Thoracic aorta (tissue), 2 donors: ENCODE measurements at places on chromosomes 16 and 17. TPM values are rescaled to one million over a fixed set of nuclear protein-coding genes. Genes with fewer than 3 reads are reported as not detected.
A peak's percentile ranks its signal among the peaks of the same experiment; 100 is the strongest.

DNA sequence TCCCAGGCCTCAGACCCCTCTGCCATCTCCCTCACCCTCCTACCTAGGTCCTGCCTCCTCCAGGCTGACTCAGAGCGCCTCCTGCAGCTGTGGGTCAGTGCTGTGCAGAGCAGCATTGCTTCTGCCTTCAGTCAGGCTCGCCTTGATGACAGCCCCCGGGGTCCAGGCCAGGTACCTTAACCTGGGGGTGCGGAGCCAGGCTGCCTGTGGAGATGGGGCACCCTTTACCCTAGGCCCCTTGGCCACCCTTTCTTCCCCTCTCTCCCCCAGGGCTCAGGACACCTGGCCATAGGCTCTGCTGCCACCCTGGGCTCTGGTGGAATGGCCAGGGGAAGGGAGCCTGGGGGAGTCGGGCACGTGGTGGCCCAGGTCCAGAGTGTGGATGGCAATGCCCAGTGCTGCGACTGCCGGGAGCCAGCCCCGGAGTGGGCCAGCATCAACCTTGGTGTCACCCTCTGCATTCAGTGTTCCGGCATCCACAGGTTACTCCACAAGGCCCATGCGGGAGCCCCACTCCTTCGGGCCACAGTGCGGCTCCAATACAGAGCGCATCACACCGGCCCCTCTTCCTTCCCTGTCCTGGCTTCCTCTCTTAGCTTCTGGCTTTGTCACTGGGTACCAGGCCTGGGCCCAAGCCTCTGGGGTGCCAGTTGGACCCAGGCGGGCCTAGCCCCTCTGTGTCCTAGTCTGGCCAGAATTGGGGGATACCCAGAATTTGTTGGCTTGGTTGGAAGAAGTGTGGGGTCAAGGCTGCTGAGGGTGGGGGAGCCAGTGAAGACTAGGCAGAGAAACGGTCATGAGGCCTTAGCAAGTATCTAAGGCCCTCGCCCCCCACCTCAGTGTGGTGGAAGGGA lies 5.0 kb upstream of the KCTD11 start:
- no peaks in the 10 kb centered on the region for H3K36me3 ChIP-seq
- no peak for DNase-seq
- no peak overlapping the region for H3K4me3 ChIP-seq
- H3K27ac ChIP-seq = no peak overlapping the region
- H3K27me3 ChIP-seq = no peaks in the 10 kb centered on the region

Gene ADAMTS18
- total RNA-seq = 0.14 TPM

DNA sequence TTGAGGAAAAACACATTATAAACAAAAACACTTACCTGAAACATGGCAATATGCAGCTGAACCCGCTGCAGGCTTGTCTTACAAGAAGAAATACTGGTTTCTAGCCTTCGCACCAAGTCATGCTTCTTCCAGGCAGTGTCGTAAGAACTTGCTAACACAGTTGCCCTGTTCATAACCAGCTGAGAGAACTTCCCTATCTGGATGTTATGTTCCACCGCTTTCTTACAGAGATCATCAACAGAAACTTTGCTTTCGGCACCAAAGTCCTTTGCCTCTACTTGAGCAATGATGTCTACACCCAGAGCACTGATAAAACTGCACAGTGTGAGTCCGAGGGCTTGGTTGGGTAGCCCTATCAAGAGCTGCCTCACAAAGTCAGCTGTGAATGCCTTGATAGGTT lies 27.9 kb upstream of the ARL6IP1 start:
- no peak for DNase-seq
- H3K27me3 ChIP-seq = no peaks in the 10 kb centered on the region
- H3K4me3 ChIP-seq = no peak overlapping the region

GRCh38 chr16:2155977-2156848 lies 631 bp downstream of the TRAF7 start:
- H3K36me3 ChIP-seq = no peaks in the 10 kb centered on the region
- DNase-seq = no peak
- peak overlapping the region; percentile 53 for H3K27ac ChIP-seq
- H3K4me3 ChIP-seq = peak overlapping the region; percentile 72
- no peaks in the 10 kb centered on the region for H3K27me3 ChIP-seq

Gene CDRT15
- total RNA-seq = not detected

- H3K4me1 ChIP-seq = peaks cover 84% of the 10 kb centered on the region
- no peaks in the 10 kb centered on the region for H3K27me3 ChIP-seq
- H3K4me3 ChIP-seq = peak overlapping the region; percentile 8
- peaks cover 5% of the 10 kb centered on the region for H3K36me3 ChIP-seq
- no peak for DNase-seq
Measured at GRCh38 chr16:9096416-9096952, 5.0 kb downstream of the HAPSTR1 start.

Gene AIPL1
- not detected for total RNA-seq

- no peak overlapping the region for H3K27ac ChIP-seq
- H3K4me3 ChIP-seq = no peak overlapping the region
- no peaks in the 10 kb centered on the region for H3K4me1 ChIP-seq
- DNase-seq = no peak
- H3K27me3 ChIP-seq = no peaks in the 10 kb centered on the region
Measured at GRCh38 chr17:71180801-71181385, 939.9 kb upstream of the SOX9 start.

DNA sequence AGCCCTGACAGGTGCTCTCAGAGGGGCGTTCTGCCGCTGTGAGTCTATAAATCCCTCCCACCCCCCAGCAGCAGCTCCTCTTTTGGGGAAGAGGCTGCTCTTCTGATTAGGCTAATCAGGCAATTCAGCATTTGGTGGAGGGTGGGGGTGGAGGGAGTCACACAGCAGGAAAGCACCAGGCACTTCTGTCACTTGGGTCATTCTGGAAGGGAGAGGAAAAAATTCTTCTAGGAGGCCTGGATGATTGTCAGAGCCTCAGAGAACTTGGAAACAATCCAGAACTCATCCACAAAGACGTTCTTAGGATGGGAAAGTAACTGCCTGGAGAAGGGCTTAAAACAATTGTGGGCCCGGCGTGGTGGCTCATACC lies 7.3 kb upstream of the SSTR2 start:
- H3K4me1 ChIP-seq = no peaks in the 10 kb centered on the region
- H3K27ac ChIP-seq = no peak overlapping the region
- no peaks in the 10 kb centered on the region for H3K36me3 ChIP-seq
- no peak for DNase-seq

DNA sequence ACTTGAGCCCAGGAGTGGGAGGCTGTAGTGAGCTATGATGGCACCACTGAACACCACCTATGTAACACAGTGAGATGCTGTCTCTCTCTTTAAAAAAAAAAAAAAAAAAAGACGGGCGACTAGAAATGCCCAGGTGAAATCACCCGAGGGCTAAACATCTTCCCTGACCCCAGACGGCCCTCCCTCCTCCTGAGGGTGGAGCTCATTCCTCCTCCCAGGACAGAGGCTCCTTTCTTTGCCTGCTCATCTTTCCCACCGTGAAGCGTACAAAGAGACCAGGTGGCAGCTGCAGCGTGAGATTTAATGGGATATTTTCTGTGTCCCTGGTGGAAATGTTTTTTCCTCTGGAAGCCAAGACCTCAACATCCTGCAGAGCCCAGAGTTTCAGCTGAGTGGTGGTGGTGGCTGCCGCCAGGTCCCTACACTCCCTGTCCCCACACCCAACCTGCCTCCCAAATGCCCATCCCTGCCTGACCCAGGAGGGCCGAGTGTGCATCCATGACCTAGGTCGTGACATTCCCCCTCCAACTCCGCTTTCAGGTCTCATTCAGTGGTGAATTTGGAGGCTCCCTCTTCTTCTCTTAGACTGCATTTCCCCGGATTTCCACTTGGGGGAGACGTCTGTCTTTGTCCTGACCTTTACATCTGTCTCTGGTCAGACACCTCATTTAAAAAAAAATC lies 14.4 kb upstream of the GPRC5B start:
- H3K27me3 ChIP-seq = no peaks in the 10 kb centered on the region
- DNase-seq = no peak
- H3K4me1 ChIP-seq = no peaks in the 10 kb centered on the region
- H3K36me3 ChIP-seq = no peaks in the 10 kb centered on the region

- H3K4me3 ChIP-seq = no peak overlapping the region
- no peaks in the 10 kb centered on the region for H3K4me1 ChIP-seq
- H3K27me3 ChIP-seq = no peaks in the 10 kb centered on the region
Measured at GRCh38 chr17:83151442-83152226, 72.2 kb downstream of the METRNL start.

- no peak overlapping the region for H3K27ac ChIP-seq
- no peaks in the 10 kb centered on the region for H3K36me3 ChIP-seq
- no peaks in the 10 kb centered on the region for H3K27me3 ChIP-seq
- no peak for DNase-seq
- no peak overlapping the region for H3K4me3 ChIP-seq
- H3K4me1 ChIP-seq = peaks cover 23% of the 10 kb centered on the region
Measured at GRCh38 chr16:725041-725376, 1.2 kb downstream of the CCDC78 start.

GRCh38 chr16:3520841-3521240 lies 20.0 kb downstream of the CLUAP1 start:
- no peak for DNase-seq
- no peaks in the 10 kb centered on the region for H3K4me1 ChIP-seq
- H3K36me3 ChIP-seq = peaks cover 23% of the 10 kb centered on the region
- peak overlapping the region; percentile 57 for H3K4me3 ChIP-seq

Gene SUPT6H
- total RNA-seq = 133 TPM

- no peaks in the 10 kb centered on the region for H3K27me3 ChIP-seq
- peak within 1 kb of the TSS; percentile 75 for H3K27ac ChIP-seq
- H3K4me3 ChIP-seq = peak within 1 kb of the TSS; percentile 69
- DNase-seq = peak; percentile 77
- peaks cover 54% of the 10 kb centered on the region for H3K4me1 ChIP-seq
- H3K36me3 ChIP-seq = peaks cover 45% of the 10 kb centered on the region
Measured at GRCh38 chr17:7579001-7579833, at the start of gene CD68. Gene CD68 (plus strand): TSS chr17:7579638. CDS start chr17:7579678, 40 bp downstream.

GRCh38 chr17:17060001-17060922 lies 18.0 kb downstream of the MPRIP start:
- H3K27me3 ChIP-seq = no peaks in the 10 kb centered on the region
- H3K4me3 ChIP-seq = no peak overlapping the region
- H3K27ac ChIP-seq = no peak overlapping the region
- H3K4me1 ChIP-seq = peaks cover 38% of the 10 kb centered on the region
- no peak for DNase-seq
- peaks cover 9% of the 10 kb centered on the region for H3K36me3 ChIP-seq

Gene KRT25
- not detected for total RNA-seq

- no peaks in the 10 kb centered on the region for H3K36me3 ChIP-seq
- no peaks in the 10 kb centered on the region for H3K4me1 ChIP-seq
- H3K27me3 ChIP-seq = no peaks in the 10 kb centered on the region
- no peak overlapping the region for H3K4me3 ChIP-seq
- no peak for DNase-seq
Measured at GRCh38 chr17:35529866-35530265, 7.6 kb downstream of the SLFN12L start.

Gene P2RX1
- total RNA-seq = 0.63 TPM

Gene ZNF500
- 6.1 TPM for total RNA-seq

Gene CORO6
- total RNA-seq = 55.0 TPM

DNA sequence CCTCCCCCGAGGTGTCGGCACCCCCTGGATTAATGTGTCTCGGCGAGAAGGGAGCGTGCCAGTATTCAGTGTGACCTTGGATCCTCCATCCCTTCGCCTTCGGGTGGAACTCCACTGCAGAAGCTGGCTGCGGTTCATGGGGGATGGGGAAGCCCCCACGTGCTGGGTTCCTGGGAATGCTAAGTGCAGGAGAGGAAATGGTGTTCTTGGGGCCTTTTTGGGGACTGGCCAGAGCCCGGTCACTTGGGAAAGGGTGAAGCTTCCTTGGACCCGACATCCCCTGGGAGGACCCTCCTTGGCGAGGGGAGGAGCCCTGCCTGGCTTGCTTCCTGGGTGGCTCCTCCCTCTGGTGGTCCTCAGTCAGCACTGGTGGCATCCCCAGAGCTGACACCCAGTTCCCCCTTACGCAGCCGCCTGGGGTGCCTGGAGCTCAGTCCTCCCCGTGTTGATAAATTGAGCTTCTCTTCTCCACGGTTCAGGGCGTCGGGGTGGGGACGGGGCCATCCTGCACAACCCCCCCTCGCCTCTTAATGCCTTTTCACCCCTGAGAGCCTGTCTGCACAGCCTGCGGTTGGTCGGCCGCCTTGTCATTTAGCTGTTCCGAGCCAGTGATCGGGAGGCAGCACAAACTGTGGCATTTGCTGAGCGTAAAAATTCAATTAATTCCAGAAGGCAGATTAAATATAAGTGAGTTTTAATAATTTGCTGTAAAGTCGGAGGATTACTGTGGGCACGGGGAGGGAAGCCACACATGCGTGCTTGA lies 30.7 kb upstream of the GSE1 start:
- H3K4me1 ChIP-seq = peaks cover 4% of the 10 kb centered on the region
- DNase-seq = no peak
- no peak overlapping the region for H3K27ac ChIP-seq
- no peaks in the 10 kb centered on the region for H3K36me3 ChIP-seq
- H3K4me3 ChIP-seq = no peak overlapping the region
- no peaks in the 10 kb centered on the region for H3K27me3 ChIP-seq

- H3K4me1 ChIP-seq = peaks cover 18% of the 10 kb centered on the region
- H3K4me3 ChIP-seq = no peak overlapping the region
- H3K27ac ChIP-seq = peak overlapping the region; percentile 4
- no peak for DNase-seq
- H3K27me3 ChIP-seq = no peaks in the 10 kb centered on the region
- H3K36me3 ChIP-seq = no peaks in the 10 kb centered on the region
Measured at GRCh38 chr16:82755570-82756282, 129.0 kb downstream of the CDH13 start.

GRCh38 chr16:66240631-66241395 lies 125.7 kb upstream of the CDH5 start:
- no peak overlapping the region for H3K27ac ChIP-seq
- no peak overlapping the region for H3K4me3 ChIP-seq
- no peaks in the 10 kb centered on the region for H3K36me3 ChIP-seq
- no peaks in the 10 kb centered on the region for H3K4me1 ChIP-seq
- H3K27me3 ChIP-seq = no peaks in the 10 kb centered on the region
- no peak for DNase-seq

- no peak overlapping the region for H3K27ac ChIP-seq
- DNase-seq = no peak
- no peaks in the 10 kb centered on the region for H3K36me3 ChIP-seq
Measured at GRCh38 chr16:87806261-87806640, 40.5 kb upstream of the KLHDC4 start.

GRCh38 chr16:1026057-1026783 lies 44.6 kb downstream of the SOX8 start:
- no peak overlapping the region for H3K27ac ChIP-seq
- no peaks in the 10 kb centered on the region for H3K27me3 ChIP-seq
- H3K4me3 ChIP-seq = no peak overlapping the region
- H3K36me3 ChIP-seq = no peaks in the 10 kb centered on the region
- no peak for DNase-seq
- H3K4me1 ChIP-seq = no peaks in the 10 kb centered on the region

DNA sequence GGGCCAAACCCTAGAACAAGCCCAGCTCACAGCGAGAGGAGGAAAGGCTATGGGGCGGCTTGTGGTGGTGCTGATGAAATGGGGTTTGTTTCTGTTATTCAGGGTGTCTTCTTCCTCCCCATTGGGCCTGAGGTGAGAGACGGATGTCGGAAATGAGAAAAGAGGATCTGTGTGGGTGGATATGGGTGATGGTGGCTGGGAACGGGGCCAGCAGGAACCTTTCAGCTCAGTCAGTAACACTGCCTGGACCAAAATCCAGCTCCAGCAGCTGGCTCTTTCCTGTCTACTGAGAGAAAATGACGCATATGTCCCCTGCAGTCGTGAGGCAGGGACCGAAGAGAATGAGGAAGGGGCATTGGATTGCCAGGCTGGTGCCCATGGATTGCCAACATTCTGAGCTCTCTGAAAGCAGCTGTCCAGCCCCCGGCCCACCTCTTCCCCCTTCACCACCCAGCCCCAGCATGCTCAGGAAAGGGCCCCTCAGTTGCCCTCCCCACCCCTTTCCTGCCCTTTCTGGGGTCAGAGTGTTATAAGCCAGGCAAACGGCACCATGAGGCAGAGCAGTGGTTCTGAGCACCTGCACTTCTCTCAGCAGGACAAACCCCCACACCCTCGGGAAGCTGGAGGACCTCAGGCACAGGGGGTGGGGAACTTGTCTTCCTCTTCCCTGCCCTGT lies 4.0 kb downstream of the MYH3 start:
- H3K4me1 ChIP-seq = no peaks in the 10 kb centered on the region
- H3K36me3 ChIP-seq = peaks cover 2% of the 10 kb centered on the region
- H3K27ac ChIP-seq = no peak overlapping the region

Gene GFAP
- 14.6 TPM for total RNA-seq
